ENCODE measurements at places on chromosomes 1 and 21. TPM values are rescaled to one million over a fixed set of nuclear protein-coding genes. Genes with fewer than 3 reads are reported as not detected.

DNA sequence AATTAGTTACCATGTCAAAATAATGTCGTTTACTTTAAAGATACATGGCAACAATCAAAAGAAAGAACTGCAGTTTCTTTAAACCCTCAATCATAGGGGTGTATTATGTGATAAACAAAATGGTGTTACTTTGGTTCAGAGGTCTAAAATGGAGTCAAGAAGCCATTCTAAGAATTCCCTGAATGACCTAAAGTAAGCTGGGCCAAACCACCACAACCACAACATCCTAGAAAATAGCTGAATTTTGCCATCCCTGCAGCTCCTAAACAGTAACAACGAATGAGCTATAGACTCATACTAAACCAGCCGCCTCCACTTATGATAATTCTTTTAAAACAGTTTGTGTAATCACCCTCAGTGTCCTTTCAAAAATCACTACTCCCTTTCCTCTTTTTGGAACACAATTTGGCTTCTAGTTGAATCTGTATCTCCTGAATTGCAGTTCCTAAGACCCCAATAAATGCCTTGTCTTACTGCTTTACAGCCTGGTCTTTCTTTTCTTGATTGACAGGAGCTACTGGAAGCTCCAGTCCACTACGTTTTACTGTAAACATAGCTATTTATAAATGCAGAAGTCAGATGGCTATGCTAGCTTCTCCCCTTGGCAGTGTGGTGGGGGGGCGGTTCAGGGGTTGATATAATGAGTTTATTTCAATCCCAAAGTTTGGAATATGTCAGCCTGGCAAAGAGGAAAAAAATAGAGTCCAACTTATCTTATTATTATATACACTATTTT, 84.3 kb downstream of the PLPPR4 start:
- H3K36me3 ChIP-seq = no peaks in the 10 kb centered on the region
- no peaks in the 10 kb centered on the region for H3K27me3 ChIP-seq
- H3K4me1 ChIP-seq = no peaks in the 10 kb centered on the region

- H3K27ac ChIP-seq = no peak overlapping the region
- no peak overlapping the region for H3K4me3 ChIP-seq
- no peaks in the 10 kb centered on the region for H3K36me3 ChIP-seq
- H3K4me1 ChIP-seq = no peaks in the 10 kb centered on the region
Observed at GRCh38 chr1:156513185-156513584, 12.6 kb upstream of the MEF2D start.

Gene SPATA45
- total RNA-seq = 0.82 TPM

- no peaks in the 10 kb centered on the region for H3K27me3 ChIP-seq
- no peak for DNase-seq
- H3K4me3 ChIP-seq = no peak overlapping the region
- H3K4me1 ChIP-seq = peaks cover 12% of the 10 kb centered on the region
Observed at GRCh38 chr1:218402786-218403120, 57.6 kb downstream of the TGFB2 start.

All from endothelial cell (in vitro differentiated cells).